ENCODE measurements at places on chromosomes 11 and 22. TPM values are rescaled to one million over a fixed set of nuclear protein-coding genes. Genes with fewer than 3 reads are reported as not detected.

- DNase-seq = no peak
- H3K27me3 ChIP-seq = no peaks in the 10 kb centered on the region
- H3K4me1 ChIP-seq = no peaks in the 10 kb centered on the region
- no peaks in the 10 kb centered on the region for H3K36me3 ChIP-seq
- H3K27ac ChIP-seq = no peak overlapping the region
These were observed 7.0 kb downstream of the GRAMD4 start for GRCh38 chr22:46626911-46627805.

DNA sequence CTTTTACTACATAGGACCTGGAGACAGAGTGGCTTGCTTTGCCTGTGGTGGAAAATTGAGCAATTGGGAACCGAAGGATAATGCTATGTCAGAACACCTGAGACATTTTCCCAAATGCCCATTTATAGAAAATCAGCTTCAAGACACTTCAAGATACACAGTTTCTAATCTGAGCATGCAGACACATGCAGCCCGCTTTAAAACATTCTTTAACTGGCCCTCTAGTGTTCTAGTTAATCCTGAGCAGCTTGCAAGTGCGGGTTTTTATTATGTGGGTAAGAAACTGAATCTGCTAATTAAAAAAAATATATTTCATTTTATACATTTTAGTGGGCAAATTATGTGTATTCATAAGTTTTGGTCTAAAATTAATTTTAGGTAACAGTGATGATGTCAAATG lies 7.8 kb downstream of the BIRC3 start:
- H3K4me3 ChIP-seq = no peak overlapping the region
- peaks cover 8% of the 10 kb centered on the region for H3K4me1 ChIP-seq
- H3K27ac ChIP-seq = no peak overlapping the region

DNA sequence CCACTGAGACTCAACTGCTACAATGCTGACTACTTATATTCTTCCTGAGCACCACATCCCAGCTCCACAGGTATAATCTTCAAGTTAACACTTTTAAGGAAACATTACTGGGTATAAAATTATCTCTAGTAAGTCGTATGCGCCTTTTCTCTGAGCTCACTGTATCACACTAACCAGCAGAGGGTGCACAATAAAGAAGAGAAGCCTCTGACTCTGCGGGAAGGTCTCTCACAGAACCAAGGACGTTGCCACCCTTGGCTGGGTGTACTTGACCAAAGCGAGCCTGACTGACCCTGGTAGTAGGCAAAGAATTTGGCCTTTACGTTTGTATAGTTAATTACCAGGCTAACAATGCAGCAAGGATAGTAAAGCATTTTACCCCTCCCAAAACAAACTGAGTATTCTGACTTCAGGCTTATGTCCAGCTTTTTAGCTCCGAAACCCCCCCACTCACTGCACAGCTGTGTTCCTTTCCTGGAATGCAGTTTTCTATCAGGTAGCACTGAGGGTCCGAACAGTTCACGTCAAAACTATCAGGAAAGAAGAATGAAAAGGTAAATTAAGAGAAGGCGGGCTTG lies at the start of gene BTBD18:
Gene BTBD18 (minus strand): TSS at position 144 of the 578 bp plus-strand sequence. CDS start 631 bp downstream, outside the sequence.
- H3K4me3 ChIP-seq = no peak within 1 kb of the TSS
- no peak for DNase-seq
- H3K36me3 ChIP-seq = no peaks in the 10 kb centered on the region
- no peaks in the 10 kb centered on the region for H3K27me3 ChIP-seq
- H3K4me1 ChIP-seq = no peaks in the 10 kb centered on the region

DNA sequence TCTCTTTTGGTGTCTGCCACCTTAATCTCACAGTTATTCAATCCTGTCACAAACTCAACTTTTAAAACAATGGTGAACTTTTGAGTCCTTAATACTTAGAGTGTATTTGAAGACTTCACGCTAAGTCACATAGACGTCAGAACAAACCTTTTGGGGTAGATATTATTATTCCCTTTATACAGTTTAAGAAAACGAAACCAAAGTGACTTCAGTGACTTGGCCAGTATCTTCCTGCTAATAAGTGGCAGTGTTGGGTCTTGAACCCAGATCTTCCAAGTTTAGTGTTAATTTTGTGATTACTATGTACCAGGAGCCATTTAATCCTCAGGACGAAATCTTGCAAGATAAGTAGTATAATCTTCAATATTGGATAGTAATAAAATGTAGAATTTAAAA lies 691 bp downstream of the CEP295 start:
- H3K27me3 ChIP-seq = no peaks in the 10 kb centered on the region
- H3K27ac ChIP-seq = peak overlapping the region; percentile 95
- peaks cover 13% of the 10 kb centered on the region for H3K4me1 ChIP-seq
- H3K36me3 ChIP-seq = peaks cover 6% of the 10 kb centered on the region
- H3K4me3 ChIP-seq = peak overlapping the region; percentile 77
- DNase-seq = no peak

DNA sequence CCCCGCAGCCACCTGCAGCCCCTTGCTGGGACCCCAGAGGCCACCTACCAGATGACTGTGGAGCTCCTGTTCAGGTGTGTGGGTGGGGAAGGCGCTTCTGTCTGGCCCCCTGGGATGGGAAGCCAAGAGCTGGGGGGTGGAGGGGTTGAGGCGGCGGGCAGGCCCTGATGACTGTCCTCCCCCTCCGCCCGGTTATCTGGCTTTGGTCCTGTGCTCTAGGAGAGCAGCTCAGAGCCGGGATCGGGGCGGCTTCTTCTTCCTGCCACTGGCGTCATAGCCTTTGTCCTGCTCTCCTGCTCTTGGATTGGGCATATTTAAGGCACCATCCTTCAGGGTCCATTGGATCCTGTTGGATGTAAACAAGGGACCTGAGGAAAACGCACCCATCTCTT lies 38.4 kb downstream of the TPCN2 start:
- no peak overlapping the region for H3K4me3 ChIP-seq
- no peaks in the 10 kb centered on the region for H3K27me3 ChIP-seq

DNA sequence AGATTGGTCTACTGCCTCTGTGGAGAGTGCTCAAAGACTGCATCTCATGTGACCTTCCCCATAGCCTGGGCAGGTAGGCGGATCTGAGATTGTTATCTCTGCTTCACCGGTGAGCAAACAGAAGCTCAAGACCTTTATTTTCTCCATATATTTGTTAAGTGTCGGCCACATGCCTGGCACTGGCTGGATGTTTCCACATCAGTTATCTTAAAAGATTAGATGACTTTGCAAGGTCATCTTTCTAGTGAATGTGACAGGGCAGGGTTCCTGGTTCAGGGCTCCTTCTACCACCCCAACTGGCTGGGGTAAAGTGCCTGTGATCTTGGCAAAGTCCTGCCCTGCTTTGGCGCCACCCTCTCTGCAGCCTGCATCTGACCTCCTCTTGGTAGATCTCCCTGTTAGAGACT lies 125.0 kb downstream of the CCDC81 start:
- peaks cover 14% of the 10 kb centered on the region for H3K36me3 ChIP-seq
- H3K4me3 ChIP-seq = no peak overlapping the region
- DNase-seq = no peak
- no peak overlapping the region for H3K27ac ChIP-seq
- no peaks in the 10 kb centered on the region for H3K4me1 ChIP-seq

GRCh38 chr11:130427581-130428315 lies 661 bp downstream of the ADAMTS8 start:
- peak overlapping the region; percentile 66 for H3K4me3 ChIP-seq
- H3K27me3 ChIP-seq = peaks cover 11% of the 10 kb centered on the region
- no peaks in the 10 kb centered on the region for H3K36me3 ChIP-seq
- H3K4me1 ChIP-seq = no peaks in the 10 kb centered on the region

- H3K4me3 ChIP-seq = no peak overlapping the region
- no peaks in the 10 kb centered on the region for H3K4me1 ChIP-seq
- no peak for DNase-seq
- no peaks in the 10 kb centered on the region for H3K36me3 ChIP-seq
- H3K27me3 ChIP-seq = no peaks in the 10 kb centered on the region
These were observed 24.4 kb upstream of the A4GALT start for GRCh38 chr22:42745118-42745517.

GRCh38 chr22:28813772-28814518 lies 13.6 kb upstream of the XBP1 start:
- H3K4me3 ChIP-seq = no peak overlapping the region
- H3K4me1 ChIP-seq = no peaks in the 10 kb centered on the region
- H3K36me3 ChIP-seq = no peaks in the 10 kb centered on the region

DNA sequence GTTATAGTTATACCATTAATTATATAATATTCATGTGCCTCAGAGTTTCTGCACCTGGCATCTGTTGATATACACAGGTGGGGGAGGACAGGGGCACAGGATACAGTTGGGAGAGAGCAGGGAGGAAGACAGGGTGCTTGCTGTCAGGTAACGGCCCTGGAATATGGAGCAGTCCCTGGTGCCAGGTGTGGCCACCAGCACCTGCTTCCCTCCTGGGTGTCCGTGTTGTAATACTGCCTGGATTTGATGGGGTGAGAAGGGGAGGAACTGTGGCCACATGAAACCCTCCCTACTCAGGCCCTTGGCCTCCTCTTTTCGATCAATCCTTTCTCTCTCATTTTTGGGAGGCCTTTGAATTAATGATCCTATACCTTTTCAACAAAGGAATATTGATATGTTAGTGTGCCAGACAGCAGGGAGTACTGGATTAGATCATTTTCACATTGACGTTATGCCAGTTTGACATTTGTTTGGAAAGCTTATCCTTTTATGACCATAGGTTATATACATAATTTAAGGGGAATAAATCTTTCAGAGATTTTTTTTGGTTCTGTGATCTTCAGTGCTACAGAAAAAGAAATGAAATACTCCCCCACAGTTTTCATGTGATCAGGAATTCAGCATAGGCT lies 88.6 kb downstream of the TEAD1 start:
- H3K4me3 ChIP-seq = no peak overlapping the region
- H3K27ac ChIP-seq = peak overlapping the region; percentile 50
- H3K27me3 ChIP-seq = no peaks in the 10 kb centered on the region
- no peak for DNase-seq
- peaks cover 6% of the 10 kb centered on the region for H3K36me3 ChIP-seq

- H3K36me3 ChIP-seq = peaks cover 59% of the 10 kb centered on the region
- no peaks in the 10 kb centered on the region for H3K27me3 ChIP-seq
- no peak overlapping the region for H3K27ac ChIP-seq
- peaks cover 23% of the 10 kb centered on the region for H3K4me1 ChIP-seq
- H3K4me3 ChIP-seq = no peak overlapping the region
These were observed 3.9 kb downstream of the ACP2 start for GRCh38 chr11:47244448-47245350.

TMPRSS6 gene
- not detected for total RNA-seq

CHCHD10 gene
- total RNA-seq = 37.5 TPM

FDXACB1 gene
- 1.5 TPM for total RNA-seq

TMPRSS13 gene
- not detected for total RNA-seq

HOATZ gene
- total RNA-seq = not detected

EXPH5 gene
- total RNA-seq = 0.49 TPM

Measured in sigmoid colon (tissue), 7 donors.